ENCODE measurements at places on chromosomes 5 and 9. TPM values are rescaled to one million over a fixed set of nuclear protein-coding genes. Genes with fewer than 3 reads are reported as not detected.

The SEPTIN8 gene
- total RNA-seq = 44.8 TPM

The GLT6D1 gene
- total RNA-seq = not detected

The KCTD16 gene
- 0.12 TPM for total RNA-seq

The NR6A1 gene
- 1.4 TPM for total RNA-seq

The IFNK gene
- not detected for total RNA-seq

All from RPMI7951 (cell line).